Brain pericyte (primary cell): ENCODE measurements at places on chromosomes 5 and 9.

DNA sequence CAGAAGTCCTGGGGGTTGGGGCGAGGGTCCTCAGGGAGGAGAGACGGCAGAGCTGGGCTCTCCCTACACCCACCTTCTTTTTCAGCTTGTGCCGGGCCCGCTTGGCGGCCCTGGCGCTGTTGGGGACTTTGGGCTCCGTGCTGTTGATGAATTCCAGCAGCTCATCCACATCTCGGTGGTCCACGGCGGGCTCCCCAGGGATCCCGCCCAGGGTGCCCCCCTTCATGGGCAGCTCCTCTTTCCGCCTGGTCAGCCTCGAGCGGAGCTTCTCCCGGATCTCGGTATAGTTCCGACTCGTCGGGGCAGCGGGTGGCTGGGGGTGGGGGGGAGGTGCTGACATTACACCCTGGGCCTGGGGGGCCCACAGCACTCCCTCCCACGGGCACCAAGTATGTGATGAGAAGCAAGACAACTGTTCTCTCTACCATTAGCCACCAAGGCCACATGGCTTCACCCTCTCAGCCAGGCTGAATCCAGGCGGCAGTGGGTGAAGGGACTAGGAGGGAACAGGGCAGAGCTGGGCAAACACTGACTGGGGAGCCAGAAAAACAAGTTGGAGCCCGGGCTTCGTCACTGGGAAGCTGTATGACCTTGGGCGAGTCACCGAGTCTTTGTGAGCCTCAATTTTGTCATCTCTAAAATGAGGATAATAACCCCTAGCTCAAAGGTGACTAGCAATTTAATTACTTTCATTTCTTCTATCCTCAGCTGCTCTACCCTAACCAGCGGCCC, 14.6 kb upstream of the DDX41 start:
- no peak for DNase-seq

GRCh38 chr9:81321551-81321950, 367.8 kb downstream of the TLE1 start:
- no peak for DNase-seq

GRCh38 chr9:14945351-14945750, 35.1 kb upstream of the FREM1 start:
- no peak for DNase-seq

DNA sequence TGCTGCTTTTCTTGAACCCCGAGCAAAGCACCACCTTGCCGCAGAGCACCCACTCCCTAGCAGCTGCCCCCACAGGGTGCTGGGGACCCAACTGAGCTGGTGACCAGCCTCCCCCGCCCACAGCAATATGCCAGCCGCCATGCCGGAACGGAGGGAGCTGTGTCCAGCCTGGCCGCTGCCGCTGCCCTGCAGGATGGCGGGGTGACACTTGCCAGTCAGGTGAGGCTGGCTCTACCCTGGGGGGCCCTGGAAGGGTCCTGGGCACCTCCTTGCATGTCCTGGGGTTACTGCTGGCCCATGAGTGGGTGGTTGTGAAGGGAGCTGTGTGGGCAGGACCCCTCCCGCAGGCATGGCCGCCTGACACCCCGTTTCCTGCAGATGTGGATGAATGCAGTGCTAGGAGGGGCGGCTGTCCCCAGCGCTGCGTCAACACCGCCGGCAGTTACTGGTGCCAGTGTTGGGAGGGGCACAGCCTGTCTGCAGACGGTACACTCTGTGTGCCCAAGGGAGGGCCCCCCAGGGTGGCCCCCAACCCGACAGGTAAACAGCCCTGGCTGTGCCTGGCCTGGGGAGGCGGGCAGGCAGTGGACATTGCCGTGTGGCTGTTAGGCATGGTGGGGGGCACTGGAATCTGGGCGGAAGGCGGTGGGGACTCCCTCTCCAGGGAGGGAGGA, 7.2 kb downstream of the EGFL7 start:
- no peak for DNase-seq

- no peak for DNase-seq
Measured at GRCh38 chr5:74258314-74258665, 382.2 kb downstream of the ENC1 start.

GRCh38 chr9:84151236-84151635, 170.6 kb downstream of the RMI1 start:
- no peak for DNase-seq

- no peak for DNase-seq
Measured at GRCh38 chr5:95424016-95424415, 32.9 kb downstream of the FAM81B start.
